ENCODE measurements at places on chromosomes 6 and 20.

GRCh38 chr20:59751075-59751711 lies 146.9 kb downstream of the PHACTR3 start:
- peak; percentile 48 for DNase-seq

DNA sequence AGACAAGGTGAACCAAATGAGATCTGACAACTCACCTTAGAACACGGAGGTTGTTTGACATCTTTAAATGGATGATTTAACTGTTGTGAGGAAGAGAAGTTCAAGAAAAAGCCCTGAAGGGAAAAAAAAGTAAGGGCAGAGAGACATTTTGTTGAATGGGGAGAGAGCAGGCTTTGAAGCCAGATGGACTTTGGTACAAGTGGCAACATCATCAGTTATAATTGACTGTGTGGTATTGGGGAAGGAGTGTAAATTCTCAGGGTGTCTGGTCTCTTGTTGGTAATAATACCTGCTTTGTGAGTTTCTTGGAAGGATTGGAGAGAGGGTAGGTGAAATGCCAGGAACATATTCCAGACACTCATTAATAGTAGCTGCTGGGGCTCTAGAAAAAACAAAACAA lies 21.6 kb downstream of the OGFRL1 start:
- DNase-seq = no peak

GRCh38 chr6:30564114-30564513 lies 7.0 kb downstream of the PRR3 start:
- DNase-seq = no peak

DNA sequence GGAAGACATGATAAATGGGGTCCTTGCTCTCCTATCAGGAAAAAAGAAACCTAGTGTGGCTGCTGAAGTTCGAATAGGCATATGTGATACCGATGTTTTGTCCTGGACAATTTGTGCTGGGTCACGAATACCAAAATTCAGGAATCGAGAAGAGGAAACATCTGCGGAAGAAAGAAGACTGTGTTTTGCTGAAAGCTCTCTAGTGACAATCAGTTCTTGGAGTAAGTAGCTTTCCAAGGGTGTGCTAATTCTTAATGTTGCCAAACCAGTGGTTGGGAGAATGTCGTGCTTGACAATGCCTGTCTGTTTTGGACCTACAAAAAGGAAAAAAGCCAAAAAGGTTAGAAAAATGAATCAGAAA lies 956.1 kb downstream of the PHF3 start:
- no peak for DNase-seq

- no peak for DNase-seq
These were observed 46.0 kb downstream of the PHIP start for GRCh38 chr6:79031821-79032590.

- DNase-seq = no peak
These were observed 36.5 kb downstream of the ZNF217 start for GRCh38 chr20:53557130-53557529.

DNA sequence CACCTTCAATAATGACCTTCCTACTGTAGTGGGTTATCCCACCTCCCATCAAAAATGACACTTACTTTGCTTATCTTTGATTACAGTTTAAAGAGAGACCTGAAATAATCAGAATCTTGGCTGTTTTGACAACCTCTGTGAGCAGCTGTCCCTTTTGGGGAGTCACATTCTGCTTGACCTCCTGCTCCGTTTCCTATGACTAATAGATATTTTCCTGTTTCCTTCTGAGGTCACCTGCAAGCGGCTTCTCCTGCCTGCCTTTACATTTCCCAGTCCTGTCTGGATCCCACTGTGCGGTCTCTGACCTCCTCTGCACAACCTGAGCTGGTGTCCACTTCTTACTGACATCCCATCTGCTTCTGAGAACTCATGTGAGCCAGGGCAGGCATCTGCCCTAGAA lies 54.2 kb downstream of the TRAM2 start:
- no peak for DNase-seq

GRCh38 chr6:11878735-11879134 lies 100.1 kb upstream of the ADTRP start:
- DNase-seq = no peak

GRCh38 chr6:43173591-43174262 lies 2.7 kb downstream of the SRF start:
- no peak for DNase-seq

DNA sequence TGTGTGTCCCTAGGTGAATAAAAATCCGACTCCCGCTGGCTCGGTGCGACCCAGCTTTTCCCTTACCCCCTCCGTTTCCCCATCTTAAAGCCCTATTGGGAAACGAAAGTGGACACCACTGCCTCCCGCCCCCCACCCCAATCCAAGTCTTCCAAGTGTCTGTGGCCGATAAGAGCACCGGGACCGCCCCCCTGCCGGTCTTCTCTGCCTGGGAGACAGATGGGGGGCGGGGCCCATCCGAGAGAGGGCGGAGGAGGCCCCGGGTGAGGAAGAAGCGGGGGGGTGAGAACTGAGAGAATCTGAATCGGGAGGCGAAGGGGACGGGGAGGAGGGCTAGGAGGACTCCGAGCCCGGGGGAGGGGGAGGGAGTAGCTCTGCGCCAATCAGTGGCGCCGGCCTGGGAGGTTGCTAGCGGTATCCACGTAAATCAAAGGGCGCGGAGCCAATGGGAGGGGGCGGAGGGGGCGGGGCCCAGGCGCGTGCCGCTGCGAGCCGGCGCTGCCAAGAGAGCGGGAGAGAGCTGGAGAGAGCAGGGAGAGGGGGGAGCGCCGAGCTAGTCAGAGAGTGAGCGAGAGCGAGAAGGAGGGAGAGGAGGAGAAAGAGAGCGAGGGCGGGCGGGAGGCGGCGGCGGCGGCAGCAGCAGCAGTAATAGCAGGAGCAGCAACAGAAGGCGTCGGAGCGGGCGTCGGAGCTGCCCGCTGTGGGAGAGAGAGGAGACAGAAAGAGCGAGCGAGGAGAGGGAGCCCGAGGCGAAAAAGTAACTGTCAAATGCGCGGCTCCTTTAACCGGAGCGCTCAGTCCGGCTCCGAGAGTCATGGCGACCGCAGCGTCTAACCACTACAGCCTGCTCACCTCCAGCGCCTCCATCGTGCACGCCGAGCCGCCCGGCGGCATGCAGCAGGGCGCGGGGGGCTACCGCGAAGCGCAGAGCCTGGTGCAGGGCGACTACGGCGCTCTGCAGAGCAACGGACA lies at the start of gene POU3F2:
Gene POU3F2, plus strand, starts transcription at position 515 of the 972 bp plus-strand sequence. Its CDS starts 300 bp downstream, at position 815.
- peak; percentile 98 for DNase-seq

DNA sequence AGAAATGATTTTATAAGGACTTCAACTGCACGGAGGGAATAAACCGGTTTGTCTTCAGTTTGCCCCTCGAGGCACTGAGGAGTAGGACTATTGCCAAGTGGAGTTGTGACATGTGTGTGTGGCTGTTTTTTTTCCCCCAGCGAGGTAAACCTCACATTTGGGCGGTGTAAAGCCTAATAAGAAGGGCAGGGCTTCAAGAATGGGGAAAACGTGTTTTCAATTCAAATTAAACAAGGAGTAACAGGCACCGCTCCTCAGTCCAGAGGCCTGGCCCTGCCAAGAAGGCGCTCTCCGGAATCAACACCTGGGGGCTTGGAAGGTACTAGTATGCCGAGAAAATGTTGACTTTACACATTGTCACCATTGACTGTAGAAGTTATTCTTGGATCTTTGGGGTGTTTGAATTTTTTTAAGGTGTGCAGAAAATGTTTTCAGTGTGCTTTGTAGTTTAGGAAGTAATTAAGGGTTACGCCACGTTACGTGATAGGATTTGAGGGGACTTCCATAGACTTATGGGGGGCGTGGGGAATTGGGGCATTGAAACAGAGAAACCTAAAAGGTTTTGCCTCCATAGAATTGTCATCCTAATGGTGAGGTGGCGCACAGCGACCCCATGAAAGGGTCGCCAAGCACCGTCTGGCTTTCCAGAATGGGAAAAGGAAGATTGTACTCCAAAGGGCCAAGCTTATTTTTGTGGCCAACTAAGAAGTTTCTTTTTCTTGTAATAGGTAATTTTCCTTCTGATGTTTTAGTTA lies 791 bp downstream of the ADGRG6 start:
- no peak for DNase-seq

- no peak for DNase-seq
These were observed 29.9 kb downstream of the KCNK5 start for GRCh38 chr6:39199231-39199940.

DNA sequence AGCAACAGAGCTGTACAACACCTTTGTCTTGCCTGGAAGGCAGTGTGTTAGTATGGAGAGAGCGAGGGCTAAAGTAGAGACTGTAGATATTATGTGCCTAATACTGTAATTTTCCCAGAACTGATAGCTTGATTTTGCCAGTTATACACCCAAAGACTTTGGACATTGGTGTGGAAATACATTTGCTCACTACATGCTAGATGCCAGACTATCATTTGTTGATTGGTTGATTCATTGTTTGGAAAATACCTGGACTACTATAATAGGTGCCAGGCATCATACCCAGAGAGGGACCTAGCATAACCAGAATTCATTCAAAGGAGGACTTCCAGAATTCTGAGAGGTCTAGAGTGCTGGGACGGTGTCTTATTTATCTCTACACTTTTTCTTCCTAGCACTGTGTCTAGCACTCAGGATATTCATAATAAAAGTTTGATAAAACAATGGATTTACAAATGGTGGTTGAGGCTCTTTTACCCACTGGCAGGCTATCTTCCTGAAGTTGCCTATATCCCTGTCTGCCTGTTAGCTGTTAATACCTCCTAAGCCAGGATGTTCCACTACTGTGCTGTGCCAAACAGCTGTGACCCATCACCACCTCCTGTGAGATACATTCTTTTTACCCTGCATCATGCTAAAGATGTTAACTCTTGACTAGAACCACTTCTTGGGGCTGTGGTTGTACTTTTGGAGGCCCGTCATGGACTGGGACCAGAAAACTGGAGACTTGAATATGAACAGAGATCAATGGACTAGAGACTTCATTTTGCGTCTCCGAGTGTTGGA lies 72.2 kb upstream of the FUCA2 start:
- no peak for DNase-seq

DNA sequence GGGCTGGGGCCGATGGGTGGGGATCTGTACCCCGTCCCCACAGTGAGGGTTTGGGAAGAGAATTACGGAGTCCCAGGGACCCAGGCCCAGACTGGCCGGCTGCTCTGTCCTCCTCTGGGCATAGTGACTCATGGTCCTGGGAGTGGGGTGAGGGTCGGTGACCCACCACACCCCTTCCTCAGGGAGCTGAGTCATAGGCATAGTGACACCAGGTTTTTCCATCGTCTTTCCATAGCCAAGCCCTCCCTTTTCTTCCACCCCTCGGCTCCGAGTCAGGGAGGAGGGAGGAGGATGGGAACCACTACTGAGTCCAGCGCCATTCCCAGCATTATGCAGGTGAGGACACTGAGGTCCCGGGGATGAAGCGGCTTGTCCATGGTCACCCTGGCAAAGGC lies 8.9 kb downstream of the CYP21A2 start:
- no peak for DNase-seq

DNA sequence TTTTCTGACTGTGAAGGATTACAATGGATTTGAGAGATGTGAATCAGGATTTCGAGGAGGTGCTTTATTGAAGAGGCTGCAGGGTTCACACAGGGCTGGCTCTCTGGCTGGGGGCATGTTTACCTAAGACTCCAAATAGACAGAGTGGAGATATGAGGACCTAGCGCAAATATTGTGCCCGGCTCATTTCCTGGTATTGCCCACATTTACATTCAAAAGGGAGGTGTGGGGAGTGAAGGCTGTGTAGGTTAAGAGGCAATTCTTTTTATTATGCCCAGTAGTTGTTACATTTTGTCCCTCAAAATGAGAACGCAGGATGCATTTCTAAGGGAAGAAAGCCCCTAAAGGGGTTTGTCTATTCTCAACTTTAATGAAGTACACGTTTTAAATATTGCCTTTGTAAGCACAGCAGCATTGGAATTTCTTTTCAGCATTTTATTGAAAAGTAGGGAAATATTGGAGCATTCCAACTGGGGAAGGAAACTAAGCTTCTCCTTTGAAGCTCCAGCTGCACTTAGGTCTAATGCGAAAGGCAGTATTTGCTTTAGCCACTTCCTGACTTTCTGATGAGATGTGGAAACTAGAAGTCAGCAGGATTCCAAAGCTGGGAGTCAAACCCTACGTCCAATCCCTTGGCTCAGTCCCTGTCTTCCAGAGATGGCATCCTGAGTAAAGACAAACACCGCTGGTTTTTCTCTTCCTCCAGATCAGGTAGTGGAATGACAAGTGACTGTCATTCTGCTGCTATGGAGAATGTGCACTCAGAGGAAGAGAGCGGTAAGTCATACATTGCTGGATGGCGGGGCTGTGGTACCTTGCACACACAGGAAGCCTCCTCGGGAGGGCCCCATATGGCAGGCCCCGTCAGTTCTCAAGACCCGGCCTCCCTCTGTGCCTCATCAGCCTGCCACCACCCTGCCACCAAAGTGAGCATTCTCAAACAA lies 70.7 kb downstream of the MYB start:
- DNase-seq = no peak

DNA sequence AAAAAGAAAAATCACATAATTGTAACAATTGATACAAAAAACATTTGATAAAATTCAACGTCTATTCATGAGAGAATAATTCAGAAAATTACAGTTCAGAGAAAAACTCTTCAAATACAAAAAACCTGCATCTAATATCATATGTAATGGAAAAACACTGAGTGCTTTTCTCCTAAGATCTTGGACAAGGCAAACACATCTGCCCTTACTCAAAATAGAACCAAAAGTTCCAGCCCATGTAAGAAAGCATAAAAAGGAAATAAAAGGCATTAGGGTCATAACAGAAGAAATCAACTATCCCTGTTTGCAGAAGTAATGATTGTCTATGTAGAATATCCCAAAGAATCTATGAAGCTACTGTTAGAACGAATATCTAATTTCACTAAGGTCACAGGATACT lies 721.4 kb downstream of the RFPL4B start:
- DNase-seq = no peak

DNA sequence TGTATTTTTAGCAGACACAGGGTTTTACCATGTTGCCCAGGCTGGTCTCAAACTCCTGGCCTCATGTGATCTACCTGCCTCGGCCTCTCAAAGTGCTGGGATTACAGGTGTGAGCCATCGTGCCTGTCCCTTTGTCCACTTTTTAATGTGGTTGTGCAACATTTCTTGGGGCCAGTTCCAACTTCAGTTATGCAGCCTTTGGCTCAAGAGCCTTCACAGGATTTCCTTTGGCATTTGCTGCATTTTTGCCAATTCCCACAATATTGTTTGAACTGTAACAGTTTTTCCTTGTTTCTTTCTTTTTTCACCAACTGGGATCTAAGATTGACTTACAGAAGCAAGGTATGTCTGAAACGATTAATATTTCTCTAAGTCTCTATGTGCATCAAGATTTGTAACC lies 63.6 kb downstream of the EDN1 start:
- DNase-seq = no peak

Data from COR-L47 (cell line).